NCI-H187 treated with DMSO at 0.1 percent for 48 hours (cell line): ENCODE measurements at places on chromosomes 1 and 21.

GRCh38 chr1:177278626-177279390, 108.0 kb downstream of the BRINP2 start:
- no peak for DNase-seq

DNA sequence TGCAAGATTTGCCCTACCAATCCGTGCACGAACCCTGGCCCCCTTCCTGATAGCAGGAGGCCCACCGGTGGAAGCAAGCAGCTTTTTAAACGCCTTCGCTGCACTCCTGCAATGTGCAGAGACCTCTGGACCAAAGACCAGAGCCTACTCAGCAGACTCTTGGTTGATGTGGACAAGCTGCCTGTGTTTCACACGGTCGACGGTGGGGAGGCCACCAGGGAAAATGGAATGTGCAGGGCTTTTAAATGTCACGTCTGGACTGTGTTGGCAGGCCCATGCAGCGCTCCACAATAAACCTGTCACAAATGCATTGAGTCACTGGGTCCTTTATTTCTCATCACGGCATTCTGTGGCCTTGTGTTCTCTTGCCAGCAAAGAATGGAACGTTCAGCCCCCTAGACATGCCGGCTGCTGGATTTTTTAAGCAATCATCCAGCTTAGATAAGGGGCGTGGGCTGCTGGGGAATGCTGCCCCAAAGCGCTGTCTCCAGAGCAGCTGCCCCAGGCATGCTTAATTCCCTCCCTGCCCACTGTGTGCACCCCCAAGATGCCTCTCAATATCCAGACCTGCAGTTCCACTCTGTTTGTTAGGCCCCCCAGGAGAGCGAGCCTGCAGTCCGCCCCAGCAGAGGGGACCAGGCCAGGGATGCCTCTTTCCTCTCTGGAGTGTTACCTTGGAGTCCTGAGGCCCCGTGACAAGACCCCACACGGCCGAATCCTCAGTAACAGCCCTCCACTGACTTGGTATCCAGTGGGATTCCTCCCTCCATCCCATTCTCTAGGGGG, 71.3 kb downstream of the ATP5PO start:
- DNase-seq: no peak

DNA sequence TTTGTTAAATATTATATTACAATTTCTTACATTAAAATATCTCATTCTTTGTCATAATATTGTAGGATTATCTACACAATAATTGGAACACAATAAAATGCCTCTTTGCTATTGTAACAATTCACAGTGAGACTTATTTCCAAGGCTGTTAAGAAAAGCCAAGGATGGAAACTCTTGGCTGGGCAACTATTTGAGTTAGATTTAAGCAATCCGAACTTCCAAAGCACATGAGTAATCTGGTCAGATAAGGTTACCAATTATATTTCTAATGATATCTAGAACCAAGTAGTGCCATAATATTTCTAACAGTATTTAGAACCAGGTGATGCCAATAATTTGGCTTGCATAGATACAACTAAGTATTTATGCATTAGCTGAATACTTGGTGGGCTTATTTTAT, 154.7 kb upstream of the KCNK2 start:
- DNase-seq: no peak

- DNase-seq: no peak
Observed at GRCh38 chr21:33688353-33688752, 46.1 kb downstream of the ITSN1 start.

- DNase-seq: no peak
Observed at GRCh38 chr1:180899262-180899661, 13.4 kb upstream of the KIAA1614 start.

DNA sequence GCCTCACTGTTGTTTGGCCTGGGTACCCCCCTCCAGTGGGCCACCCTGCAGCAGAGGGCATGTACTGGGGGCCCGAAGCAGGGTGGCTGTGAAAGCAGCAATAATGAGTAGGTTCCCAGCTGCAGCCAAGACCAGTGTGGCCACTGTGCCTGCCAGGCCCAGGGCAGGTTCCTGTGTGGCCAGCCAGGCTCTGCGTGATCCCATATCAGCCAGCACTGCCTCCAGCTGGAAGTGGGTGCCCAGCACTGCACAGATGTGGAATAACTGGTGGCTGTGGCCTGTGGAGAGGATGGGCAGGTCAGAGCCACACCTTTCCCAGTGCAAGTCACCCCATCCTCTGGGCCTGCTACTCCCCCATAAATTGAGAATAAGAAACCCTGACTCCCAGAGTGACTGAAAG, 2.1 kb downstream of the BGLAP start:
- no peak for DNase-seq

GRCh38 chr21:29315131-29315749, 16.5 kb downstream of the BACH1 start:
- DNase-seq: no peak

DNA sequence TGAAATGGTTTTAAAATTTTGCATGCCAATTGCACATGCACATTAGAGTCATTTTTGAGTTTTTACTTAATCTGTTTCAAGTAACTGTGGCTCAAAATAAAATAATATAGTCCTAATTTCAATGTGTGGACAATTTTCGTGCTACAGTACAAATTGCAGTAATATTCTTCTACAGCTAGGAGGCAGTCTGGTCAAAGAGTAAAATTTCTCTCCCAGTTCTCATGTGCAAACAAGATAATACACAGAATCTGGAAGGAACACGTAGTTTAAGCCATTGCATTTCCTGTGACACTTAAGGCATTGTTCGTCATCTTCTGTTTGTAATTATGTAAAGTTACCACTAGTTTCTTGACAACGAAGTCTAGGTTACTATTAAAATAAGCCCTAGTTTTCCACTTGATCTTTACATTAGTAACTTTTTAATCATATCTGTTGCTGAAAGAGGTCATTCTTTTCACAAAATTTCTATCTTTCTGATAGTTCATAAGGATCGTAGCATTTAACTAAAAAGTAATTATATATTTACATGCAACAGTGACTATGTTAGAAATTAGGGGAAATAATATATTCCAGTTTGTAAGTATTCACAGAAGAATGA, 28.9 kb downstream of the ODR4 start:
- no peak for DNase-seq
